ENCODE measurements at places on chromosomes 16 and 17.

DNA sequence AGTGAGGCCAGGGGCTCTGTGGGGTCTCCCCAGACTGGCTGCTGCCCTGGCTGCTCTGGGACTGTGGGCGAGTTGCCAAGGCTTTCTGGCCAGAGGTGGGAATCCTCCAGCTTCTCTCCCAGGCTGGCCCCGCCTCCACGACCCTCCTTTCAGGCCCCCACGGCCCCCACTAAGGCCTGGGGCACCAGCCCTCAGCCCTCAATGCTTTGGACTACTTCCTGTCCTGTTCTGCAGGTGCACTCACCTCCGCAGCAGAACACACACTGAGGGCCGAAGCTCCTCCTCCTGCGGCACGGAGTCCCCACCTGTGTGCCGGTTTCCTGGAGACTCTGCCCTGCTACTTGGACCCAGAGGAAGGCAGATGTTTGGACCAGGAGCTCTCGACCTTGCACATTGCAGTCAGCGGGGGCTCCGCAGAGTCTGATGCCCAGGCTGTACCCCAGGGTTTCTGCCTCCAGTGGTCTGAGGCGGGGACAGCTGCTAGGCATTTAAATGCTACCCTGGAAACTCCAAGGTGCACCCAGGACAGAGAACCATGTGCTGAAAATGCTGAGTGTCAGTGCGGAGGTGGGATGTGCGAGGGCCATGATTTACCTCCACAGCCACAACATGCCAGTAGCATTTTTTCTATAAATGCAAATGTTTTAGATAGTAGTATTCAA lies 223.8 kb downstream of the IRF8 start:
- DNase-seq = no peak

- DNase-seq = no peak
Observed at GRCh38 chr17:63785556-63785955, 11.6 kb downstream of the DDX42 start.

GRCh38 chr16:4880006-4880580 lies 32.8 kb downstream of the UBN1 start:
- no peak for DNase-seq

DNA sequence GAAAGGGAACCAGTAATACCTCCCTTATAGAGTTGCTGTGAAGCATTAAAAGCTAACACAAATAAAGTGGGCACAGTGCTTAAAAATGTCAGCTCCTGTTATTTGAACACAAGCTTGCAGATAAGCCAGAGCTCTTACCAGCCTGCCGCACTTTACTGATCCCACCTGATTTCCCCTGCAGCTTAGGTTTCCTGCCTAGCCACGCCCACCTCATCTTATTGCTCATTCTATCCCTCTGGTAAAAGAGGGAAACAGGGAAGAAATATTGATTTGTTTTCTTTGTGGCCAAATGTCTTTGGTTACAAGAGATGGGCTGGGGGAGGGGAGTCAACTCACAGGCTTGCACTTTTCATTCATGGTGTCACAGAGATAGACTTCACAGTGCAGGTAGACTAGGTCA lies 9.6 kb upstream of the GP2 start:
- DNase-seq = no peak

DNA sequence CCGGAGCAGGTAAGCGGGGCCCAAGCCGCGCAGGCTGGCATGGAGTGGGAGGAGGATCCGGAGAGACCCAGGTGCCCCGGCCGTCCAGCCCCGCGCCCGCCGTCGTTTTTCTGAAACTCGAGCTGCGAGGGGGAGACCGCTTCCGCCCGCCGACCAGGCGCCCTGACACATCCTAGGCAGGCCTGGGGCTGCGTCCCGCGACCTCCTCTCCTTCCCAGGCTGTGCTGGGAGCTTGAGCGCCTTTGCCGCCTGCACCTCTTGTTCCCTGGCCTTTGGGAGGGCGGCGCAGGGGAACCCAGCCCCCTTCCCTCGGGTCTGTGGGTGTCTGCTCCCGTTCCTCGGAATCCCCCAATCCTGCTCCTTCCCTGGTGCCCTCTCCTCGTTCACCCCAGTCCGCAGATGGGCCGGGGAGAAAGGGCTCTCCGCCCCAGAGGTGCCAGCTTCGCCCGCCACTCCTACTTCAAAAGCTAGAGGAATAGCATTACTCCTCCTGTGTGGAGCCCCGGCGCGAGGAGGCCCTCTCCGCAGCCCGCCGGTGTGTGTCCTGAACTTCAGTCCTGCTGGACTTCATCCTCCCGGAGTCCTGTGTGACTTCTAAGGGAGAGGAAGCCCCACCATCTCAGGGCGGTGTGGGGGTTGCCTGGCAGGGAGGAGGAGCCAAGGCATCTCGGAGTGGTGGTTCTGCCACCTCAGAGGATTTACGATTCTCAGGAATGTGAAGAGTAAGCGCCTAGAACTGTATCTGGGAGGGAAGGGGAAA lies 1.0 kb downstream of the NHERF1 start:
- no peak for DNase-seq

All from stimulated activated CD8-positive, alpha-beta memory T cell treated with anti-CD3 and anti-CD28 coated beads, Interleukin-7, amount 100 ng/mL, for 4 hours (primary cell).